ENCODE measurements at places on chromosomes 3 and 15. TPM values are rescaled to one million over a fixed set of nuclear protein-coding genes. Genes with fewer than 3 reads are reported as not detected.

Gene RPL4
- total RNA-seq, result 3,277 TPM

DNA sequence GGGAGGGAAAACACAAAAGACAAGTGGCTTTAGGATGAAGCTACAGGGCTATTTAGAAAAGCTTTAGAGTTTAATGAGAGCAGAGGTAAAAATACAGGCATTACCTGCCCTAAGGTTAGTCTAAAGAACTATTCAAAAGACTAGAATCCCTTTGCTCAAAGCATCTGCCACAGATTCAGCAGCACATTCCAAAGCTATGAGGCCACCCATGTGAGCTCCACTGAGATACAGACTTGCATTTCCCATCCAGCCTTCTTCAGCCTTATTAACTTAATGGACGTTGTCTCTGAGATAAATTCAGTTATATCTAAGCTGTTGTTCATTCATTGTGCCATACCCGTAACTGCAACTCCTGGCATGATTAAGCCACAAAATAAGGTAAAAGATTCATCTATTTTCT lies 25.4 kb downstream of the CXCR6 start:
- H3K4me1 ChIP-seq, result no peaks in the 10 kb centered on the region
- H3K27me3 ChIP-seq, result no peaks in the 10 kb centered on the region
- H3K27ac ChIP-seq, result no peak overlapping the region
- H3K36me3 ChIP-seq, result peaks cover 3% of the 10 kb centered on the region

DNA sequence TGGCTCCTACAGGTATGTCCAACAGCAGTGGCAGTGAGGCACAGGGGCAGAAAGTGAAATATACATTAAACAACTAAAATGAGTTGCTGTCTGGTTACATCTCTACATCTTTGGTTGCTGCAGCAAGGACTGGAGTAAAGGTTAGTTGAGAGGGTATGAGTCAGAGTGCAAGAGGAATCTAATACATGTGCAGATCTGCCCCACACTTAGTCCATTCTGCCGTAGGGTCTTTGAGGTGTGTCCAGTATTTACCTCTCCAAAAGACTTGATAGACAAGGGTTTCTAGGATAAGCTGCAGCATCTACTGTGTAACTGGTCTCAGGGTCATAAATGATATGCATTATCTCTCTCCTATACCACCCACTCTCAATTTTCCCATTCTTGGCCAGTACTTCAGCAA lies 6.2 kb upstream of the NEDD4 start:
- H3K27ac ChIP-seq, result no peak overlapping the region
- H3K36me3 ChIP-seq, result no peaks in the 10 kb centered on the region
- no peaks in the 10 kb centered on the region for H3K27me3 ChIP-seq
- H3K4me3 ChIP-seq, result no peak overlapping the region
- DNase-seq, result no peak
- no peaks in the 10 kb centered on the region for H3K4me1 ChIP-seq

Gene LMAN1L
- total RNA-seq, result not detected

DNA sequence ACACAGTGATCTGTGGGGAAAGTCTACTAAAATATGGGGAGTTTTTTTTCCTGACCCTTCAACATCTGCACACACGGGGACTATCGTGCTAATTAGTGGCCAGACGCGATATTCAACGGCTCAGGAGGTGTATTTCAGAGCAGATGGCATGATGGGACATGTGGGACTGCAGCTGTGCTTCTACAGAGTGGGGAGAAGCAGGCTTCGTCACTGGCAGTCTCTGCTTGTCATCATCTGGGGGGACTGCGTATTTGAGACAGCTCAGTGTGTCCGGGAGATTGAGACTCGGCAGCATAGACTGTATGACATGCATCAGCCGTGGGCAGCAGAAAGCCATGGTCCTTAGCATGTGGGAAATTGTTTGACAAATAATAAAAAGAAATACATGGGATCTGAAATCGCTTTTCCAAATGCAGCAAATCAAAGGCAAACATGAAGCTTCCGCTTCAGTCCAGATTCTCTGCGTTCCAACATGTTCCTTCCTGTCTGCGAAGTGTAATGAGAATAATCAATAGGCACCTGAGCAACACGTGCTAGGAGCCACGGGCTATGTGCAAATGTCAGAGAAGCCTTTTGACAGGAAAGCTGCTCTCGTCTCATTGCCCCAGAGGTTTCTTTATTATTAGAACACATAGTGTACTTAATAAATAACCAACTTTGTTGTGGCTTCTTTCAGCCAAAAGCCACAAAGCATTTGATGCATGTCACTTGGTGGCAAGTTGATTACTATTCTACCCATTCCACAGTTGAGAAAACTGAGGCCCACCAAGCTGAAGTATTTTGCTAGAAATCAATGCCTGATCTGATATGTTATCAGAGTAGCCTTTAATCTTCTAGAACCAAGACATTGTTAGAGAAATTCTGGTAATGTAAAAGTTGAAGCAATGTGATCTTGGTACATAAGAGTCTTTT lies 276.3 kb downstream of the RYR3 start:
- H3K4me1 ChIP-seq, result peaks cover 5% of the 10 kb centered on the region
- no peak overlapping the region for H3K4me3 ChIP-seq
- DNase-seq, result no peak
- peaks cover 2% of the 10 kb centered on the region for H3K36me3 ChIP-seq

All from neural crest cell (in vitro differentiated cells).